ENCODE measurements at places on chromosomes 3 and 15.

GRCh38 chr3:65497846-65498245, 540.9 kb downstream of the MAGI1 start:
- DNase-seq: no peak

DNA sequence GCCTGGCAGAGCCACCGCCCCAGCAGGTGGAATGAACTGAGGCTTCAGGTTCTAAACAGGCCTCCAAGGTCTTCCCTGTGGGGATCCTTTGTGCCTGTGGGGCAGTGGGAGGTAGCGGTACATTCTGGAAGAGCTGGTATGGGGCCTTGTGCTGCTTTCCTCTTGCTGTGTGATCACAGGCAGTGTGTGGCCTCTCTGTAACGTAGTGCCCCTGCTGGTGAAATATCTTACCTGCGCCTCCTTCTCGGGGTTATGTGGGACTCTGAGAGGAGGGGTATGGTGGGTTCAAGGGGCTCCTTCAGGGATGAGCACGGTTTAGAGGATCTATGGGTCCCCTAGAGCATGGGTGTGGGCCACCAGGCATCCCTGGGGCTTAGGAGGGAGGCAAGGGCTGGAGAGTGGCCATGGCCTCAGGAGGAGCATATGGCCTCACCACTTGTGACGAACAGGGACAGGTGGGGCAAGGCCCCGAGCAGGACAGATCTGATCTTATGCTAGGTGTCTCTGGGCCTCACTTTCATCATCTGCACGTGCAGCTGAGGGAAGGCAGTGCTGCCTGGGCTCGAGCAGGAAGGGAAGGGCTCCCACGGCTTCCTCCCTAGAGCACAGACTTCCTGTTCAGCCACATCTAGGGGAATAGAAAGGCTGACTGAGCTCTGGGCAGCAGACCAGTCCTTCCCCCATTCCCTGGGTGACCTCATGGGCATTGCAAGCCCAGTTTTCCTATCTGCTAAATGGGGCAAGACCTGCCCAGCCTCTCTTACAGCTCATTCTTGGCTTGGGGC, 1.9 kb upstream of the ALS2CL start:
- DNase-seq: peak; percentile 91

GRCh38 chr3:135987661-135988060, 22.1 kb downstream of the PPP2R3A start:
- peak; percentile 55 for DNase-seq

- peak; percentile 11 for DNase-seq
These were observed 43.0 kb upstream of the FGF7 start for GRCh38 chr15:49379996-49380395.

GRCh38 chr3:147384210-147385058, 21.9 kb downstream of the ZIC4 start:
- no peak for DNase-seq

- DNase-seq: no peak
These were observed 85.3 kb downstream of the PIK3R4 start for GRCh38 chr3:130661140-130661891.

GRCh38 chr15:43483297-43484128, 9.4 kb downstream of the TP53BP1 start:
- DNase-seq: no peak

- no peak for DNase-seq
These were observed 58.1 kb upstream of the NR2F2 start for GRCh38 chr15:96272427-96272826.
